Heart left ventricle (tissue), 16 donors: ENCODE measurements at places on chromosomes 3 and 15. TPM values are rescaled to one million over a fixed set of nuclear protein-coding genes. Genes with fewer than 3 reads are reported as not detected.

DNA sequence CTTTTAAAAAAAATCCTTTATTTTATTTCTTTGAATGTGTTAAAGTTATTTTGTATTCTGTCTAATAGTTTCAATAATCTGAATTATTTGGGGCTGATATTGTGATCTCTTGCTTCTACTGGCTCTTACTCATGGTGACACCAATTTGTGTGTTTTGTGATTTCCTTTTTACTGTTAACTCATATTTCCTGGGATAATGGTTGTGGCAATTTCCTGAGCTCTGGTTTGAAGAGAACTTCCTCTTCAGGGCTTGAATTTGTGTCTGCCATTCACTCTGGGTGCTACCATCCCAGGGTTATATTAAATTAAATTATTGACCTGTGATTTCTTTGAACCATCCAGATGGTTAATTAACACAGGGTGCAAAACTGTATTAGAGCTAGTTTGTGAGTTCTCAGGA, 60.4 kb upstream of the RNF7 start:
- DNase-seq, result no peak

GRCh38 chr3:13044496-13045240, 28.6 kb downstream of the IQSEC1 start:
- DNase-seq, result no peak

Gene SPATA12
- total RNA-seq, result 0.20 TPM

- no peak for DNase-seq
Observed at GRCh38 chr3:64848822-64849221, 161.0 kb upstream of the ADAMTS9 start.

Gene ARPC4
- total RNA-seq, result 48.8 TPM

Gene SLC28A2
- not detected for total RNA-seq
